ENCODE measurements at places on chromosomes 4 and X.

GRCh38 chr4:120435179-120435578, 368.5 kb upstream of the MAD2L1 start:
- no peak for DNase-seq

- DNase-seq = no peak
Measured at GRCh38 chr4:124092541-124092984, 620.0 kb downstream of the ANKRD50 start.

DNA sequence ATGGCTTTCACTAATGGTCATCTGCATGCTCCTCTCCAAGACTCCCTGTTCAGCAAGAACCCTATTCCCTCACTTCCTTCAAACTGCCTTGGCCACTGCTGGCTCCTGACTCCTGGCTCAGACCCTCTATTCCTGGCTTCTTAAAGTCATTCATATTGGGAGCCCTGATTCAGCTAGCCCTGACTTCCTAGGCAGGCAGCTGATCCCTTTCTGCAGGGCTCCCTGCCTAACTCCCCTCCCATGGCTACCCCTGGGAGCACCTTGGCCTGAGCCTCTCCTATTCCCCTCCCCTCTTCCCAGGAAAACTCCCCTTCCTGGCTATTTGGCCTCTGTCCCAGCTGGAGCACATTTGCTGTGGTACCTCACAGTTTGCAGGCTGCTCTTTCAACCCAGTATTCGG, 154.9 kb upstream of the PJA1 start:
- no peak for DNase-seq

DNA sequence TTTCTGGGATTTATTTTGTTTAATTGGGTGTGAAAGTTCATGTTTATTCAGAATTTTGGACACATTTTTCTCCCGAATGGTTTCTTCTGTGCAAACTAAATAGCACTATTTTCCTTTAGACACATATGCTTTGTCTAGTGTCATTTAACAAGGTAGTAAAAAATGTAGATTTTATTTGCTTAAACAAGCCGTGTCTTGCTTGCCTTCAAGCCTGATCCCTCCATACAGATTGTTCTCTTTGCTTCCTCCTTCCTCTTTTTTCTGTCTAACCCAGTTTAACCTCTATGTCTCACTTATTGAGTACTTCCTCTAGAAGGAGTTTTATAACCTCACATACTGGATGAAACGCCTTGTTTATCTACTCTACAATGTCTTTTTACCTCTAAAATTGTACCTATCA, 211.8 kb downstream of the NPFFR2 start:
- DNase-seq = no peak

GRCh38 chr4:76058302-76058701, 16.2 kb upstream of the ART3 start:
- DNase-seq = no peak

Measured in activated CD8-positive, alpha-beta memory T cell treated with anti-CD3 and anti-CD28 coated beads for 1 hour (primary cell).